Activated CD8-positive, alpha-beta memory T cell treated with anti-CD3 and anti-CD28 coated beads for 1 hour (primary cell): ENCODE measurements at places on chromosomes 5 and 9.
A peak's percentile ranks its signal among the peaks of the same experiment; 100 is the strongest.

DNA sequence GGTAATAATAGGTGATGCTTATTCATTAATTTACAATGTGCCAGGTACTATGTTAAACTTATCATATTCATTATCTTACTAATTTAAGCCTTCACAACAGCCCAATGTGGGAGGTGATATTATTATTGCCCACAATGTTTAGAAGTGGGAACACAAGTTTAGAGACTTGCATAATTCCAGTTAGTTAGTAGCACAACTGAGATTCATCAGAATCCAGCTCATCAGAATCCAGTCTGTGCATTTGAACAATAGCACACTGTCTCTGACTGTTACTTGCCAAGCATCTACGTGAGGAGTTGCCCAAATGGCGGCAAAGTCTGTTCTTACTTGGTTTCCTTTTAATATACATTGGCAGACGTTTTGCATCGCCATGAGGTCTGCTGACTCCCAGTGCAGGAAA, 110.9 kb upstream of the BASP1 start:
- DNase-seq = no peak

- no peak for DNase-seq
These were observed 2.3 kb upstream of the NR3C1 start for GRCh38 chr5:143405849-143406098.

- no peak for DNase-seq
These were observed 165.8 kb downstream of the MELK start for GRCh38 chr9:36738318-36738976.

GRCh38 chr5:88681211-88681803, 201.7 kb downstream of the MEF2C start:
- DNase-seq = no peak

DNA sequence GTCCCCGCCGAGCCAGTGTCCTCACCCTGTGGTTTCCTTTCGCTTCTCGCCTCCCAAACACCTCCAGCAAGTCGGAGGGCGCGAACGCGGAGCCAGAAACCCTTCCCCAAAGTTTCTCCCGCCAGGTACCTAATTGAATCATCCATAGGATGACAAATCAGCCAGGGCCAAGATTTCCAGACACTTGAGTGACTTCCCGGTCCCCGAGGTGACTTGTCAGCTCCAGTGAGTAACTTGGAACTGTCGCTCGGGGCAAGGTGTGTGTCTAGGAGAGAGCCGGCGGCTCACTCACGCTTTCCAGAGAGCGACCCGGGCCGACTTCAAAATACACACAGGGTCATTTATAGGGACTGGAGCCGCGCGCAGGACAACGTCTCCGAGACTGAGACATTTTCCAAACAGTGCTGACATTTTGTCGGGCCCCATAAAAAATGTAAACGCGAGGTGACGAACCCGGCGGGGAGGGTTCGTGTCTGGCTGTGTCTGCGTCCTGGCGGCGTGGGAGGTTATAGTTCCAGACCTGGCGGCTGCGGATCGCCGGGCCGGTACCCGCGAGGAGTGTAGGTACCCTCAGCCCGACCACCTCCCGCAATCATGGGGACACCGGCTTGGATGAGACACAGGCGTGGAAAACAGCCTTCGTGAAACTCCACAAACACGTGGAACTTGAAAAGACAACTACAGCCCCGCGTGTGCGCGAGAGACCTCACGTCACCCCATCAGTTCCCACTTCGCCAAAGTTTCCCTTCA, 1.4 kb downstream of the GLIS3 start:
- DNase-seq = no peak

DNA sequence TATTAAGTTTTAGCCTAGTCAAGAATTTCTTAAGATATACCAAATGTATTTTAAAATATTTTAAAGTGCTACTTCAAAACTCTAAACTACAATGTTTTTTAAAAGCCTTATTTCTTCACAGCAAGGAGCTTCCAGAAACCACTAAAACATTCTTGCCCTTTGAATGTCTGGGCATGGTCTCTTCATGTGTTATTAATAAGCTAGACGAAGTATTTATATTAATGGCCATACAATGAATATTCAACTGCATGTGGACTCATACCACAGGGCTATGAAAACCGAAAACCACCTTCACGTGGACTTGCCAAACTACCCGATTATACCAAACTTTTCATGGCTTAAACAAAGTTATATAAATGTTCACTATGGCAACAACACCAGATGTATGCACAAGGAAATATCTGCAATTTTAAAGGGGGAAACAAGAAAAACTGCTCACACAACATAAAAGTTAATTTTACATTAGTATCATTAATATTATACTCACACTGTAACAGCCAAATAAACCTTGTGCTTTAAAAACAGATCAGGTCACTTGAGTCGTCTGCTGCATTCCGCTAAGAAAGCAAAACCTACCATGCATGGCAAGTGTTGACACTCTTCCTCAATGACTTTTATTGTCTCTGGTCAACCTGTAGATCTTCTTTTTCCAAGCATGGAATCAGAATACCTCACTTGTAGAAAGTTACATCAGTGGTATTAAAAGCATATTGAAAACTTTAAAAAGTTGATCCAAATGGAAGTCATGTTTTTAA, 246.3 kb downstream of the BNC2 start:
- DNase-seq = no peak

GRCh38 chr9:94927048-94927761, 200.7 kb downstream of the AOPEP start:
- DNase-seq = no peak

DNA sequence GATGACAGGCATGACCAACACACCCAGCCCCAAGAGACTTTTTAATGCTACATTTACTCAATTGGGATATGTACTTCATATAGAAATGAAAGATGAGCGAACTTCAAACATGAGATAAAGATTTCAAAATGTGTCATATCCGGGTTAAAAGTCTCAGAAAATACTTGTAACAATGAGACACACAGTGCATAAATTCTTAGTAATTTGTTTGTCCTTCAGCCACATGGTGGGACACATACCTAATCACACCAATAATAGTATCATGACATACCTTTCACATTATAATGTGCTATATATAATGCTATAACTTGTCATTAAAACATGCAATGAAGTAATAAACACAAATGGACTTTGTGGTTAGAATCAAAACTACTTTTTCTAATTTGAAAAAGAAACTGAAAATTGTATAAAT, 204.7 kb upstream of the RFX3 start:
- no peak for DNase-seq

DNA sequence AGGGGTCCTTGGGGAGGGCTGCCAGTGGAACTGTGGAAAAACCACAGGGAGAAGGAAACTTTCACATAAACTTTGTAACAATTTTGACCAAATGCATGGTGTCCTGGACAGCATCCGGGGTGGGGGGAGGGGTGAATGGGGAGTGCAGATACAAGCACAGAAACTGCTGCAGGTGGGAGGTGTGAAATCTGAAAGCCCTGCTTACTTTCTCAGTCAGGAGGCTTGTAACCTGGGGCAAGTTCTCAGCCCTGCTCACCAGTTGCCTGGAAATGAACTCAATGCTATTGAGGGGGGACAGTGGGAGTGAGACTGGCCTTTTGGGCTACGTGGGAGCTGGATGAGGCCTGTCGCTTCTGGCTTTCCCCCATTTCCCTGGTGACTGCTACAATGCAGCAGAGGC, 694.5 kb upstream of the ZNF608 start:
- DNase-seq = no peak

- no peak for DNase-seq
These were observed 8.4 kb downstream of the TGFBI start for GRCh38 chr5:136037001-136037705.

DNA sequence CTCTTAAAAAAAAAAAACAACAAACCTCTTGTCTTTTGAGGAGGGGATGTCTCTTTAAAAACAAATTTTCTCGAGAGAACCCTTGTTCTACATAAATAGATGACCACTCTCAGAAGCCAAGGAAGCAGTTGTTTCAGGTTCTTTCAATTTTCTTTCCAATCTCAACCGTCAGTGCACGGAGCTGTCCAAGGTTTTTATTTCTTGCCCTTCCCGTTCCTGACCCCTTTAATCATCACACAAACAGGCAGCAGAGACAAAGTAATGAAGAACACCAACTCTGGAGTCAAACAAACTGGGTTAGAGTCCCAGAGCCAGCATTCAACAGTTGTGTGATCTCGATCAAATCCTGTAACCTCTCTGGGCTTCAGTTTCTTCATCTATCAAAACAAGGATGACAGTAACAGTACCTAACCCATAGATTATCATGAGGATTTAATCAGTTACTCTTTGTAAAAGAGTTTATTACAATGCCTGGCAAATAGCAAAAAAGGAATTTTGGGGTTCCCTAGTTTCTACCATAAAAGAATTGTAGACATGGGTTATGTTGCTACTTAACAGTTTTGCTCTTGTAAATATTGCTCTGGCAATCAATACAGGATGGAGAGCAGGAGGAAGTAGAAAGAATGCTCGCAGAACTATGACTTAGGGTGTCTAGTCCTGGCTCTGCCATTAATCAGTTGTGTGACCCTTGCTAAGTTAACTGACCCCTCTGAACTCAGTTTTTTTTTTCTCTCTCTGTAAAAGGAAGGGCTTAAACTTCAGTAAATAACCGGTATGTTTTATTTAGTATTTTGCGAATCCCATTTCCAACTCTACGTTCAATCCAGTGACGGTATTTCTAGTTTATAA, 1.0 kb upstream of the NIM1K start:
- DNase-seq = no peak

DNA sequence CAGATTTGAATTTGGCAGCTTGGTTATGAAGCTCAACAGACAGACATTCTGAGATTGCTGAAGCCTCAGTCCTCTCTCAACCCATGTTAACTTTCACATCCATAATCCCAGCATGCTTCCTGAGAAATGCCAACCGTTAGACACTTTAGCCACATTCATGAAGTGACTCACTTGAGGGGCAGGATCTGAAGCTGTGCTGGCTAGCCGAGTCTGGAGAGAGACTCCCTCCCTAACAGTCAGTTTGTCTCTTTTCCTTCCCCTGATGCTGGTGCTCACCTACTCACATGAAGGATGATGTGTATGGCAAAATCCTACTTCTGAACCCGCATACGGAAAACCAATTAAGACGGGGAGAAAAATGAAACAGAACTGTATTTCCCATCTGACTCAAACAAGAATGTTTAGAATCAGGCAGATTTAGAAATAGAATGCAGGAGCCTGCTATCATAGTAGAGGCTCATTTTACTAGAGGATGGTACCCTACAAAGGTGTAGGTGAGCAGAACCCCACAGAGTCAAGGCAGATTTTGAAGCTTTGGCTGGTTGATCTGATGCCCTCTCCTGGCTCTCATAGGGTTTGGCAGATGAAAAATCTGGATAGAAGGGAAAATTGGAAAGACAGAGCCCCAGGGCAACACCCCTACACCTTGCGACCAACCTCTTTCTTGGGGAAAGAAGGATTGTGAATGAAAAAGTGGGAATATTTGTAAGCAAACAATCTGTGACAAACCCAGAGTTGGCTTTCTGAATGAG, 150.9 kb upstream of the LHFPL2 start:
- no peak for DNase-seq

DNA sequence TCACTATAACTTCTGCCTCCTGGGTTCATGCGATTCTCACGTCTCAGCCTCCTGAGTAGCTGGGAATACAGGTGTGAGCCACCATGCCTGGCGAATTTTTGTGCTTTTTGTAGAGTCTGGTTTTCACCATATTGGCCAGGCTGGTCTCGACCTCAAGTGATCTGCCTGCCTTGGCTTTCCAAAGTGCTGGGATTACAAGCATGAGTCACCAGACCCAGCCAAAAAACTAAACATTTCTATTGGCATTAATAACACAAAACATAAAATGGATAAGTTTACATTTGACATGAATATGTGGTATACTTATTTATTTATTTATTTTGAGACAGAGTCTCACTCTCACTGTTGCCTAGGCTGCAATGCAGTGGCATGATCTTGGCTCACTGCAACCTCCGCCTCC, 13.6 kb upstream of the REEP5 start:
- DNase-seq = no peak

DNA sequence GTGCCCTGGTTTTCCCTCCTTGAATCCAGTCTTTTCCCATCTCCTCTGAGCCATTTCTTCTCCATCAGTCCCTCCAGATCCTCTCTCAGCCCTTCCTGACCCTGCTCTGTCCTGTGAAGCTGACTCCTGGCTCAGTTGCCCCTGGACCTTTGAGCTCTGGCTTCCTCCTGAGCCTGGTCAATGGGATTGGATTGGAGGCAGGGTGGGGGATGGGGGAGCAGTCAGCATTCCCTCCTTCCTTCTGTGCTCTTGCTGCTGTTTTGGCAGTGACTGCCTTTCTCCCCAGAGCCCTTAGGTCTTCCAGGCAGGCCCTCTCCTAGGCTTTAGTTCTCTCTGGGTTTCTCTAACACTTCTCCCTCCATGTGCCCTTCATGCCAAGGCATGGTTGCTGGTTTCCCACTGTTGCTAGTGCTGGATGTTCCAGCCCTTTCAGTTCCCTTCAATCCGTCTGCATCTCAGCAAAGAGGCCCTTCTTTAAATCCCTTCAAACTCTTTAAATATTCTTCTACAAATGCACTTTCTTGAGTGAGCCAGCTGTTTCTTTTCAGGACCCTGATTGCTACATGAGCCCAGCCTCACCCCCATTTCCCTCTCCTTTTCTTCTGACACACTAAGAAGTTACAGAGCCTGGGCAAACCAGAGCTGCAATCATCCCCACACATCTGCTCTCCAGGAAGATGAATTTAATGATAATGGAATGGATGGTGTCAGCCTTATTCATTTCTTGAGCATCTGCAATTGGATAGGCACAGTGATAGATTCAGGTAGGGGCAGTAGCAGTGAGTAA, 2.2 kb downstream of the TNFSF15 start:
- DNase-seq = no peak

DNA sequence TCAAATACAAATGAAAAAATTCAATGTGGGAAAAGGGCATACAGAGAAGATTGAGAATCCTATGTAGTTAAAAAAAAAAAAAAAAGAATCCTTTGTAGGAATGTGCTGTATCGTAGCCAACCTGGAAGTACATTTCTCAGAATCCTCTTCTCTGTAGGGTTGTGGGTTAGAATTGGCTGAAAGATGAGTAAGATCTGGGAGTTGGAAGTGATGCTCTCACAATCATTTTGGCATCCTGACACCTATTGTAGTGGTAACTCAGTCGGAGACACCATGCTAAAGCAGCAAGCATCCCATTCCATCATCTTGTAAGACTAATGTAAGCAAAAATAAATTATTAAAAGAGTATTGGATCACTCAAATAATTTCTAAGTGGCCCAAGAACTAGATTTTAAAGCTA, 30.6 kb downstream of the MRPL22 start:
- no peak for DNase-seq

DNA sequence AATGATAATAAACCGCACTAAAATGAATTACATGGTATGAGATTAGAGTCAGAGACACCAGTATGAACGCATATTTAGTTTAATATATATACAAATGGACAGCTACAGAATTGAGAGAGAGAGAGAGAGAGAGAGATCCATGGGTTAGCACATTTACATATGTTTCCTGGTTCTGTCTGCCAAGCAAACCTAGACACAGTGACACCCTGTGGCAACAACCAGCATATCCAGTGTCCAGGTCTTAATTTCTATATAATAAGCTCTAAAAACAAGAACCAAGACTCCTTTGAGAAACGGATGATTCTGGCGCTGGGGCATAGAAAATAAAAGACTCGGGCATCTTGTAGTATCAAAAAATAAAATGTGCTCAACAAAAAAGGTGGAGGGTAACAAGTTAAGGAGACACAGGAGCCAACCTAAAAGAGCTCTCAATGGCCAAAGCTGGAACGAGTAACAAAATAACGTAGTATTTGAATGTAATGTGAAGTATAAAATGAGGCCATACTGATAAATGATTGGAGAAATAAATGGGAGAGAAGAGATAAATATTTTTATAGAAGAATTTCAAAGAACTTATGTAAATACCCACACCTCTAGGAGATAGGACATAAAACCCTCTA, 84.5 kb downstream of the RFX3 start:
- DNase-seq = peak; percentile 3
